ENCODE measurements at places on chromosomes 5 and 9.

GRCh38 chr5:132767150-132767549 is 9.9 kb downstream of the SEPTIN8 start:
- no peaks in the 10 kb centered on the region for H3K27me3 ChIP-seq
- H3K4me3 ChIP-seq, result no peak overlapping the region
- peaks cover 20% of the 10 kb centered on the region for H3K36me3 ChIP-seq

GRCh38 chr5:132303589-132303988 is 9.4 kb downstream of the SLC22A4 start:
- no peak overlapping the region for H3K27ac ChIP-seq
- H3K36me3 ChIP-seq, result no peaks in the 10 kb centered on the region
- no peak overlapping the region for H3K4me3 ChIP-seq

DNA sequence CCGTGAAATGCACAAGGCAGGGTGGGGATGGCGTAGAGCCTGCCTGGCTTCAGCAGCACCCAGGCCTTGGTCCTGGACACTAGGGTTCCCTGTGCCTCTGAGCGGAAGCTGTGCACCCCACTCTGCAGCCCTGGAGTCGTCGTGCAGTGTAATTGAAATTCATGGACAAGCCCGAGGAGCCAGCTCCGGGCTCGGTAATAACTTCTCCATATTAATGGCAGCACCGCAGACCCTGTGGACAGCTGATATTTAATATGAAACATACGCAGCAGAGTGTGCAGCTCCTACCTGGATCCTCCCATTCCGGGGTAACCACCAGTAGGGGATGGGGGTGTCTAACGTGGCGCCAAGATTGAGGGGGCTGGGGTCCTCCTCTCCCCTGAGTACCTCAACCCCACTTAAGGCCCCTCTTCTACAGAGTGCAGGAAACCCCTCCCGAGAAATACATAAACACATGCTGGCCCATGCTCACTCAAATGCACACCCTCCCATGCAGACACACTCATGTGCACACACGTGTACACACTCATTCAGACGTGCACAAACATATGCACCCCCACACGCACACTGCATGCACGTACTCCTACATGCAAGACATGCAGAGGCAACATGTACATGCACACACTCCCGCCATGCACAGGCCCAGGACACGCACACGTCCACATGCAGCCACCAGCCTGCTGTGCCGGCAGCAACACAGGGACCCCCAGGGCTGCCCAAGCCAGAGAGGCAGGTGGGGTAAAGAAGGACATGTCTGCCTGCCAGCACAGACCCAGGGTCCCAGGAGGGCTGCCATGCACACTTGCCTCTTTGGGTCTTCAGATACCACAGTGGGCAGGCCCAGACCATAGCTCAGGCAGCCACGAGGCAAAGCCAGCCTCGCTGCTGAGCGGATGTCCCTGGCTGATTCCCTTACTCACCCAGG is 8.1 kb downstream of the ADAMTS2 start:
- no peaks in the 10 kb centered on the region for H3K36me3 ChIP-seq
- H3K27me3 ChIP-seq, result no peaks in the 10 kb centered on the region
- H3K4me1 ChIP-seq, result no peaks in the 10 kb centered on the region
- no peak for DNase-seq
- no peak overlapping the region for H3K27ac ChIP-seq

GRCh38 chr9:7370381-7370780 is 429.2 kb downstream of the DMAC1 start:
- H3K36me3 ChIP-seq, result no peaks in the 10 kb centered on the region
- H3K4me3 ChIP-seq, result no peak overlapping the region
- no peaks in the 10 kb centered on the region for H3K27me3 ChIP-seq
- H3K4me1 ChIP-seq, result peaks cover 16% of the 10 kb centered on the region
- H3K27ac ChIP-seq, result peak overlapping the region; percentile 3

DNA sequence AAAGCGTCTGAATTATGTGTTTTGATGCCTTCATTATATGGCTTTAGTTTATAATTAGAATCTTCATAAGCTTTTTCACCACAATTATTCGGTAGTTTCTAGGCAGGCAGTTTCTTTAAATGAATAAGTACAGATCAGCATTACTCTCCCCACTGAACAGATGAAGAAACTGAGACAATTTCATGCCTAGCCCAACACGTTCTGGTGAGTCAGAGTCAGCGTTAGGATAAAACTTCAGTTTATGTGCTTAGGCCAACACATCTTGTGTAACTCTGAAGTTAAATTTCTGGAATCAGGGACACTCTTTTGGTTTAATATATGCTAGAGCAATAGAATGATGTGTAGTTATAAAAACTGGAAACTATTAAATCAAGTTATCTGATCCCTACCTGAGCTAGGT is 186.7 kb upstream of the ELL2 start:
- no peaks in the 10 kb centered on the region for H3K27me3 ChIP-seq
- no peak overlapping the region for H3K4me3 ChIP-seq
- no peak overlapping the region for H3K27ac ChIP-seq
- no peaks in the 10 kb centered on the region for H3K4me1 ChIP-seq
- no peak for DNase-seq

DNA sequence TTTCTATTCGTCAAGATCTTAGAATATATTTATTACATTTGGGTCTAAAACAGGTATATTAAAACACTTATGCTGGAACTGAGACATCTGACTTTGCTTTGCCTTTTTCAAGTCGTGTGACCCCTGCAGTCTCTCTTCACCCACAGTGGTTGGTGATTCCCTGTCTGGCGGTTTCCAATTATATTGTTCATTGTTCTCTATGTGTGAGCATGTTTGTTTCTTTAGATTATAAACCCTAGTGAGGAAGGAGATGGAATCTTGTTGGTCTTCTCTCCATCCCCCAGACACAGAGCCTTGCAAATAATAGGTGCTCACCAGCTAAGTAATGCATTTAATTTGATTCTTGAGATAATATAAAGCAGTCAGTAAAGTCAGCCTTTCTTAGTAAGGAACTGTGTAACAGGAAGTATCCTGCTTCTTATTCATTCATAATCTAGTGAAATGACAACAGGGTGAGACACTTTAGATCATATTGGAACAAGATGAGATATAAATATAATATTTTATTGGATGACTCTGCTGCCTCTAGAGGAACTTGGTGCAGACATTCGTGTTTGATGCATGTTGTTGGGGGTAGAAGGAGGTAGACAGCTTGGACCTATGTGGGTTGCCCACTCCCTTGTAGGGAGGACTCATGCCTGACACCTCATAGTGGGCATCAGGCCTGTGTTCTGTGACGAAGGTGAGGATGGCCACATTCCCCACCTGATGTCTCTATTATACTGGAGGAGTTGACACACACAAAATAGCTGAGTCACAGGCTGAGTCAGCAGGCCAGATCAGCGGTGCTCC is 88.1 kb downstream of the FGF1 start:
- no peaks in the 10 kb centered on the region for H3K36me3 ChIP-seq
- DNase-seq, result peak; percentile 36
- no peak overlapping the region for H3K27ac ChIP-seq
- no peaks in the 10 kb centered on the region for H3K27me3 ChIP-seq
- H3K4me3 ChIP-seq, result no peak overlapping the region
- peaks cover 31% of the 10 kb centered on the region for H3K4me1 ChIP-seq

DNA sequence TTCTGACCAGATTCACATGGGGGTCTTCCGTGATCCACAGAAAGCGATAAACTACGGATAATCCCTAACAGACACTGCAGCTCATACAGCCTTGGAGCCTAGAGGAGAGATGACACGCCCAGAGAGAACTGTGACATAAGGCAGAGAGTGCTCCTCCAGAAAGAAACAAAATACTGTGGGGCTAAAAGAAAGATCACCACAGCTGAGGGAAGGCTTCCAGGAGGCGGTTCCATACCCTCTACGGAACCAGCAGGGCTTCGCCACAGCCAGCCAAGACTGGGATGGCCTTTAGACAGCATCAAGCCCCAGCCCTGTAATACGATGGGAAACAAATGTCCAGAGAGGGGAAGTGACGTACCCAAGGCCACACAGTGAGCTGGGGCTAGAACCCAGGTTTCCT is 19.3 kb downstream of the GPX3 start:
- no peaks in the 10 kb centered on the region for H3K27me3 ChIP-seq
- H3K4me1 ChIP-seq, result peaks cover 59% of the 10 kb centered on the region
- H3K36me3 ChIP-seq, result peaks cover 21% of the 10 kb centered on the region
- H3K4me3 ChIP-seq, result no peak overlapping the region
- peak overlapping the region; percentile 94 for H3K27ac ChIP-seq

GRCh38 chr9:101652601-101653175 is 57.9 kb upstream of the PPP3R2 start:
- H3K27me3 ChIP-seq, result no peaks in the 10 kb centered on the region
- no peaks in the 10 kb centered on the region for H3K36me3 ChIP-seq
- no peak overlapping the region for H3K4me3 ChIP-seq
- H3K27ac ChIP-seq, result no peak overlapping the region
- no peak for DNase-seq

DNA sequence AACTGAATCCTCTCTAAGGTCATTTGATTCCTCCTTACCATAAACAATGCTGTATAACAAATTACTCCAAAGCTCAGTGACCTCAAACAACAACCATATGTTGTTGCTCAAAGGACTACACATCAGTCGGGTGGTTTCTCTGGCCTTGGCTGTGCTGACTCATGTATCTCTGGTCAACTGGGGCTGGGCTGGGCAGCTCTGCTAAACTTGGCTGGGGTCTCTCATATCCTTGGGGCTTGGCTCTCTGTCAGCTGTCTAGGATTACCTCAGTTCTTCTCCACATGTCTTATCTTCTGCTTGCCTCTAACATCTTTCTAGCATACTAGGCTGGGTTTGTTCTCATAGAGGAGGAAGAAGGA is 86.4 kb downstream of the GALNT10 start:
- DNase-seq, result no peak
- no peaks in the 10 kb centered on the region for H3K27me3 ChIP-seq
- no peak overlapping the region for H3K4me3 ChIP-seq
- no peak overlapping the region for H3K27ac ChIP-seq
- H3K4me1 ChIP-seq, result peaks cover 28% of the 10 kb centered on the region

GRCh38 chr5:135435467-135436330 is 11.4 kb downstream of the DCANP1 start:
- peaks cover 31% of the 10 kb centered on the region for H3K4me1 ChIP-seq
- no peaks in the 10 kb centered on the region for H3K36me3 ChIP-seq
- no peaks in the 10 kb centered on the region for H3K27me3 ChIP-seq
- no peak overlapping the region for H3K27ac ChIP-seq

DNA sequence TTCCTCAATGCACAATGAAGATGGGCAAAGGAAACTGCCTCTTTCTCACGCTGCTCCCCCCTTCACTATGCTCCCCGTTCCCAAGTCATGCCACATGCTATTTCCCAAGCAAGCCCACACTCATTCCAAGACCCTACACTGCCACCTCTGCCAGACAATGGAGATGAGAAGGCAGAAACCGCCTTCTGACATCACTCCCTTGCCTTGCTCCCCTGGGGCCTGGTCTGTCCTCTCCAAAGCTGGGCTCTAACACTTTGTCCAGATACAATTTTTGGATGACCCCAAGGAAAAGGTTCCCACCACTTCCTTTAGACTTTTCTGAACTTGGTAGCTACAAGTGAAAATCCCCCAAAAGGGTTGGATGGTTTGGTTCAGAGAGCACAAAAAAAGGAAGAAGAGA is 7.2 kb upstream of the ADRA1B start:
- H3K27me3 ChIP-seq, result no peaks in the 10 kb centered on the region
- no peak overlapping the region for H3K27ac ChIP-seq
- no peaks in the 10 kb centered on the region for H3K36me3 ChIP-seq
- peaks cover 18% of the 10 kb centered on the region for H3K4me1 ChIP-seq
- H3K4me3 ChIP-seq, result no peak overlapping the region
- no peak for DNase-seq

- H3K27ac ChIP-seq, result no peak overlapping the region
- peaks cover 9% of the 10 kb centered on the region for H3K27me3 ChIP-seq
- no peak overlapping the region for H3K4me3 ChIP-seq
- peaks cover 29% of the 10 kb centered on the region for H3K4me1 ChIP-seq
Measured at GRCh38 chr5:139797335-139797734, 1.7 kb downstream of the PSD2 start.

GRCh38 chr5:93151896-93152295 is 429.1 kb downstream of the NR2F1-AS1 start:
- H3K27me3 ChIP-seq, result no peaks in the 10 kb centered on the region
- H3K4me3 ChIP-seq, result no peak overlapping the region
- no peak for DNase-seq

DNA sequence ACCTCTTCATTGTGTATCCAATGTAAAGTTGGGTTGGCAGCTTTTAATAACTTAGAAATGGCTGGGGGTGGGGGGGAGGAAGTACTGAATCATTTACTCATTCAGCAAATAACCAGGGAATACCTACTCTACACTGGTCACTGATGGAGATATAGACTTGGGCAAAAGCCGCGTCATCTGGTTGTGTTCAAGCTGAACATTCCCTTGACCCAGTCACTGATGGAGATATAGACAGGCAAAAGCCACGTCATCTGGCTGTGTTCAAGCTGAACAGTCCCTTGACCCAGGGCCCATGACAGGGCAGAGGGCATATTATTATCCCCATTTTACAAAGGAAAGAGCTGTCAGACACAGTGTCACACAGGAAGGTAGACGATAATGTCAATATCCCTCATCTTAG is 32.6 kb downstream of the FOXI1 start:
- no peaks in the 10 kb centered on the region for H3K36me3 ChIP-seq
- H3K27me3 ChIP-seq, result no peaks in the 10 kb centered on the region
- no peak overlapping the region for H3K4me3 ChIP-seq
- H3K27ac ChIP-seq, result no peak overlapping the region
- DNase-seq, result no peak

- H3K36me3 ChIP-seq, result no peaks in the 10 kb centered on the region
- peaks cover 2% of the 10 kb centered on the region for H3K4me1 ChIP-seq
- H3K4me3 ChIP-seq, result no peak overlapping the region
- H3K27ac ChIP-seq, result no peak overlapping the region
- DNase-seq, result no peak
Measured at GRCh38 chr9:113475031-113475430, 11.5 kb downstream of the RGS3 start.

GRCh38 chr5:137281201-137281600 is 217.9 kb downstream of the SPOCK1 start:
- DNase-seq, result no peak
- no peak overlapping the region for H3K27ac ChIP-seq
- H3K27me3 ChIP-seq, result no peaks in the 10 kb centered on the region
- H3K4me3 ChIP-seq, result no peak overlapping the region
- H3K4me1 ChIP-seq, result no peaks in the 10 kb centered on the region

GRCh38 chr9:107894572-107895261 is 405.1 kb upstream of the KLF4 start:
- H3K27ac ChIP-seq, result no peak overlapping the region
- DNase-seq, result no peak
- H3K36me3 ChIP-seq, result no peaks in the 10 kb centered on the region
- H3K4me3 ChIP-seq, result no peak overlapping the region

GRCh38 chr9:92292338-92293074 is 991 bp downstream of the IARS1 start:
- no peak overlapping the region for H3K27ac ChIP-seq
- DNase-seq, result peak; percentile 3
- peak overlapping the region; percentile 48 for H3K4me3 ChIP-seq

DNA sequence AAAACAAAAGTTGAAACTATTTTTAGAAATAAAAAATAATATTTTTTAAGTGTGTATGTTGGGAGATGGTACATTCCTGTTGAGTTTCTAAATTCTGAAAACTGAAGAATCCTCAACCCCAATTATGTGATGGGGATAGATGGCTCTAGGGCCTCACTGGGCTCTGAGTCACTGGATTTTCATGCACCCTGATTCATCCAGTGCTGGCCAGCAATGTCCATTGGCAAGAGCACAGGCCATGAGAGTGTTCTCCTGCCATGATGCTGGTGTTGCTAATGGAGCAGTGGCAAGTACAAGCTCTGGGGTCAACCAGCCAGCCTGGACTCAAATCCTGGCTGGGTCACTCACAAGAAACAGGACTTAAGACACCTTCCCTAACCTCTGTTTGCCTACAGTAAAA is 23.3 kb downstream of the SMIM23 start:
- H3K27me3 ChIP-seq, result no peaks in the 10 kb centered on the region
- H3K4me3 ChIP-seq, result no peak overlapping the region
- no peak for DNase-seq
